ENCODE measurements at places on chromosomes 7 and 10. TPM values are rescaled to one million over a fixed set of nuclear protein-coding genes. Genes with fewer than 3 reads are reported as not detected.

DNA sequence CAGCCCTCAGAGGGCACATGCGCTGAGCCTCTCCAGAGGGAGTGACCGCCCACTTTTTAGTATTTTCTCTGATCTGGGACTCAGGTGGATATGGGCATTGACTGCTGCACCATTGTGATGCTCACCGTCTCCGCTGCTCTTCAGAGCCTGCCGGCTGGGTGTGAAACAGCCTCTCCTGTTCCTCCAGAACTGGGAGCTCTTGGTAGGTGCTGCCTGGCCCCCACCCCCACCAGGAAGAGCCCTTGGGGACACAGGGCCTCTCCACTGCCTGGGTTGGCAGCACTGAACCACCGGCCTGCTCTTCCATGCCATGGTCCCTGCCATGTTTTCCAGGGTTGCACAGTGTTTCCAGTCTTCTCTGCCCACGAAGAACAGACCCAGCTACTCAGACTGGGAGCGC, 36.3 kb downstream of the ARHGAP22 start:
- no peak for DNase-seq

- no peak for DNase-seq
These were observed 549.1 kb downstream of the LRMDA start for GRCh38 chr10:75980419-75981002.

GRCh38 chr7:1050956-1051690, 6.8 kb downstream of the GPR146 start:
- DNase-seq, result no peak

DNA sequence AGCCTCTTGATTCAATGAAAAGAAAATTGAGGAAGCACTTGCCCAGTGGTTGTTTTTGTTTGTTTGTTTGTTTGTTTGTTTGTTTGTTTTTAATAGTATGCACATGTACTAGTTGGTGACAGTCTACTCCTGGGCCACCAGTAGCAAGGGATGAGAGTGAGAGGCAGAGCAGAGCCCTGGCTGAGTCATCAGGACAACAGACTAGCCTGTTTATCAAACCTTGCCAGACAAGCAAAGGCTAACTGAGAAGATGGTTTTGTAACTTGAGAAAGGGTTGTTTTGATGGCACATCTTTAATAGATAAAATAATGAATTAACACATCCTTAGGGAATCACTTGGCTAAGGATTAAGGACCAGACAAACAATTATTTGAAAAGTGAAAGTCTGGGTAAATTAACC, 78.1 kb downstream of the INHBA start:
- DNase-seq, result no peak

DNA sequence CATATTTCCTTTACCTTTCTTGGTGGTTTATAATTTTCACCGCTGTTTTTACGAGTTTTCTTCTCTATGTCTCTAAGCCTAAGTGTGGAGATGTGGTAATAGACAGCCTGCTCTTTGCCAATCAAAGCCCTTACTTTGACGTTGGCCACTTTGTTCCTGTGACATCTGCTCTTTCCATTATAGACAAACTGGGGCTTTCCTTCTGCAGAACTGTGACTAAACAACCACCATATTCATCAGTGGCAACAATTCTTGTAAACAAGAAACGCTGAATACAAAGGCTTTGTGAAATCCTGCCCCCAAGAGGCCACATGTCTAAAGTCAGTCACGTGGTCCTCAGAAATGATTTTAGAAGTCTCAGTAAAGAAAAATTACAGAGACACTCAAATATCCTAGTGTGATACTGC, 59.6 kb upstream of the CAPZA2 start:
- no peak for DNase-seq

DNA sequence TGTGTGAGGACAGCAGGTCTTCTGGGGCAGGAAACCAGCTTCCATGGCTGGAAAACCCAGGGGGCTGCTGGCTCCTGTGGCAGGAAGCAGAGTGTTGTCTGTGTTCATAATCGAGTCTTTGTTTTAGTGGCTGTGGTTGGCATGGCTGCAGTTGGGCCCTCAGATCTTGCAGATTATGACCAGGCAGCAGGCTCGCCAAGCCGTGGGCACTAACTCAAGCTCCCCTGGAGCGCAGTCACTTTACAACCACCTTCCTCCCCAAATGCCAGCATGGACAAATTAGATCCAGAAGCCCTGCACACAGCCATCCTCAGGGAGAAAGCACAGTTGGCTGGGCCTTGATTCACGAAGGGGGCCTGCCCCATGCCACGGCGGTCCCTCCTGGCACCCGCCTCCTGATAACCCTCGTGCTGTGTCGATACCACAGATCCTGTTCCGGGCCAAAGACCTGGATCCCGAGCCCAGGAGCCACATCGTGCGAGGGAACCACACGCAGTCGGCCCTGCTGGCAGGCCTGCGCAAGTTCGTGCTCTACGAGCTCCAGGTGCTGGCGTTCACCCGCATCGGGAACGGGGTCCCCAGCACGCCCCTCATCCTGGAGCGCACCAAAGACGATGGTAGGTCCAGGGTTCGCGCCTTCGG, 552.5 kb upstream of the FOXK1 start:
- DNase-seq, result no peak

DNA sequence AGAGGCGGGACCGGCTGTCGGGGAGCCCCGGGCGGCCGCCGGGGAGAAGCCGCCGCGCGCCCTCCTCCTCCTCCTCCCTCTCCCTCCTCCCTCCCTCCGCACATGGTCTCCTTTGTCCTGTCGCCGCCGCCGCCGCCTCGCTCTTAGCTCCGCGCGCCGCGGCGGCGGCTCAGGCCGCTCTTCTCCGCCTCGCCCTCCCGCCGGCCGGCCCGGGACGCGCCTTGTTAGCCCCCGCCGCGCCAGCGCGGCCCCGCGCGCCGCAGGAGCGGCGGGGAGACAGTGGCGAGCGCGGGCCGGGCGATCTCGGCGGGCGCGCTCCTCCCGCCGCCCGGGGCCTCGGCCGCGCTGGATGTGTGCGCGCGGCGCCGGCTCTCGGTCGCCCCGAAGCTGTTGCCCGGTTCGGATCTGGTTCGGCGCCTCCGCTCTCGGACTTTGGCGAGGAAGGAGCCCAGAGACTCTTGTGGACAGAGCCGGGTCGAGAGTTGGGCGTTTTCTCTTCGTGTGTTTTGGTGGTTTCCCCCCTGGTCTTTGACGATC, 437.4 kb upstream of the GALNT17 start:
- DNase-seq, result peak; percentile 46

AZGP1 gene
- 99.1 TPM for polyA plus RNA-seq

MYL10 gene
- polyA plus RNA-seq, result not detected

VSTM4 gene
- 6.9 TPM for polyA plus RNA-seq

OR6B1 gene
- not detected for polyA plus RNA-seq

DENND2A gene
- polyA plus RNA-seq, result 4.6 TPM

TMEM140 gene
- polyA plus RNA-seq, result 6.7 TPM

WNT2 gene
- 0.15 TPM for polyA plus RNA-seq

Measured in heart left ventricle (tissue), 16 donors.